ENCODE measurements at places on chromosomes 1 and 21. TPM values are rescaled to one million over a fixed set of nuclear protein-coding genes. Genes with fewer than 3 reads are reported as not detected.

The COL11A1 gene
- total RNA-seq = 106 TPM

The RIPPLY3 gene
- total RNA-seq = 1.2 TPM

The AUNIP gene
- total RNA-seq = 12.2 TPM

The OXCT2 gene
- 1.9 TPM for total RNA-seq

The DYNLT5 gene
- total RNA-seq = not detected

The TNFRSF14 gene
- total RNA-seq = 20.1 TPM

The KRTAP10-1 gene
- total RNA-seq = not detected

The GPR37L1 gene
- 0.44 TPM for total RNA-seq

The CRYAA gene
- total RNA-seq = 2.1 TPM

The AADACL4 gene
- total RNA-seq = not detected

The CR1L gene
- not detected for total RNA-seq

The CHIA gene
- not detected for total RNA-seq

The NPR1 gene
- total RNA-seq = 0.36 TPM

The S100A12 gene
- total RNA-seq = not detected

The LCE1C gene
- total RNA-seq = not detected

The RHBG gene
- total RNA-seq = 0.28 TPM

The TGFBR3 gene
- total RNA-seq = 14.5 TPM

The OR2M3 gene
- total RNA-seq = not detected

The PSMA5 gene
- 118 TPM for total RNA-seq

The RWDD3 gene
- 6.1 TPM for total RNA-seq

The NBPF10 gene
- total RNA-seq = 2.8 TPM

The PLD5 gene
- not detected for total RNA-seq

The NHLH1 gene
- 0.18 TPM for total RNA-seq

The POU3F1 gene
- total RNA-seq = 0.08 TPM

The MMEL1 gene
- total RNA-seq = 0.46 TPM

The SIM2 gene
- 11.5 TPM for total RNA-seq

The SLC45A1 gene
- total RNA-seq = 11.3 TPM

The PEAR1 gene
- total RNA-seq = 16.1 TPM

The PDC gene
- total RNA-seq = not detected

The PLA2G5 gene
- not detected for total RNA-seq

The HFM1 gene
- total RNA-seq = 0.39 TPM

The CRNN gene
- total RNA-seq = not detected

The PGLYRP4 gene
- not detected for total RNA-seq

The VWA5B1 gene
- total RNA-seq = not detected

The ANKRD35 gene
- total RNA-seq = not detected

The GGPS1 gene
- total RNA-seq = 60.6 TPM

The SCAMP3 gene
- 200 TPM for total RNA-seq

The CD1B gene
- total RNA-seq = not detected

The AIRE gene
- total RNA-seq = not detected

The LMOD1 gene
- total RNA-seq = 0.13 TPM

The TP73 gene
- total RNA-seq = 4.7 TPM

The F13B gene
- total RNA-seq = not detected

The YOD1 gene
- 7.1 TPM for total RNA-seq

The WNT2B gene
- 1.6 TPM for total RNA-seq

The KRTAP19-3 gene
- not detected for total RNA-seq

The SMIM12 gene
- 47.5 TPM for total RNA-seq
